GM12878 (cell line): ENCODE measurements at places on chromosomes 12 and 14. TPM values are rescaled to one million over a fixed set of nuclear protein-coding genes. Genes with fewer than 3 reads are reported as not detected.

- H3K27ac ChIP-seq = no peak overlapping the region
- no peak for DNase-seq
- H3K4me1 ChIP-seq = no peaks in the 10 kb centered on the region
- H3K4me3 ChIP-seq = no peak overlapping the region
- no peaks in the 10 kb centered on the region for H3K36me3 ChIP-seq
Observed at GRCh38 chr14:37816135-37816534, 220.7 kb downstream of the TTC6 start.

GRCh38 chr12:51270067-51270950 lies at the start of gene SMAGP:
TSS of gene SMAGP (minus strand) at chr12:51270415. CDS start at chr12:51269278, 1,137 bp downstream.
- H3K4me1 ChIP-seq = peaks cover 6% of the 10 kb centered on the region
- H3K4me3 ChIP-seq = peak within 1 kb of the TSS; percentile 65
- no peaks in the 10 kb centered on the region for H3K36me3 ChIP-seq
- no peak for DNase-seq
- 0 out of 2 replicates have a peak, but pooled peaks cover 1% of the 10 kb centered on the region for H3K27me3 ChIP-seq

DNA sequence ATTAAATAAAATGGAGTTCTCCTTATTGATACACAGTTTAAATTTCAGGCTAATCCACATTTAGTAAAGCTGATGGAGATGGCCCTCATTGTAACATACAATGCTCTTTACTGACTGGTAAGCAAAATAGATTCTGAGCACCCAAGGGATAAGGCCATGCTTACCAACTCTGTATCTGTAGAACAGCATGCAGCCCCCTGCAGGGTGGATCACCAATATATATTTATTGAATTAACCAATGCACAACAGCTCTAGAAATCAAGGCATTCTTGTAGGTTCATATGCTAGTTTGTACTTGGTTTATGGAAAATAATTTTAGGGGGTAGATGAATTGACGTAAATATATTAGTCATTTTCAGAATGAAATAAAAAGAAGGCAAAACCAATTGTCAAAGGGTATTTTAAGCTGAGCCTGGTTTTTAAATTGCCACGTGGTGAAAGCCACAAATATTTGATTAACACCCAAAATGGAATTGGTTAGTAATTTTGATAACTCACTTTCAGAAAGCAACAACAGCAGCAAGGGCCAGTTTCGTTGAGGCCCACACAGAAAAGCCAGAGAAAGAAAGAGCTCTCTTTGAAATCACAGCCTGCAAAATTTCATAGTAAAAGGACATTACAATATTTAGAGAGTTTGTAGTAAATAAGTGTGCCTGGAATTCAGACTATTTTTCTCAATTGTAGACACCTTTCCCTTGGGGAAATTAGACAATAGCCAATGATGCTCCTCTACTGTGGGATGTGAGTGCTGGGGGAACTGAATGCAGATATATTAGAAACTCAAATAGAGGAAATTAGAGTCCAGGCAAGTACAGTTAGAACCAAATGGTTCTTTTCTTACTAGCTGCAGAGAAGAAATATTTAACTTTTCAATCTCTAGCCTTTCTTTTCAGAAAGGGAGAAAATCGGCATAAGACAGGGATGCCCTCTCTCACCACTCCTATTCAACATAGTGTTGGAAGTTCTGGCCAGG lies 216.2 kb upstream of the ABCD2 start:
- H3K27me3 ChIP-seq = no peaks in the 10 kb centered on the region
- DNase-seq = peak; percentile 19
- no peaks in the 10 kb centered on the region for H3K4me1 ChIP-seq
- no peaks in the 10 kb centered on the region for H3K36me3 ChIP-seq

DNA sequence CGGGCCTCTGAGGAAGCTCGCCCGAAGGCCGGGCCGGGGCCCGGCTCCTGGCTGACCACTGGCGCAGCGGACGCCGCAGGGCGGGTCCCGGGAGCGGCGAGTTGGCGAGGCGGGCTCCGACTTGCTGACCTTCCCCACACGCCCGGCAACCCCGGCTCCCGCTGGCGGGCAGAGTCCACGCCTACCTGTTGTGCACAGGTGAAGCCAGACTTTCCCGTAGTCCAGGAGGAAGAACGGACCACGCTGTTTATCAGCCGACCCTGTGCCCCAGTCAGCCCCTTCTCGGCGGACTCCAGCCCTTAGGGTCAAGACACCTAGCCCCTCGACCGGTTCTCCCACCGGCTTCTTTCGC lies 407 bp downstream of the HEATR5A start:
- H3K27ac ChIP-seq = peak overlapping the region; percentile 50
- H3K4me1 ChIP-seq = no peaks in the 10 kb centered on the region
- H3K36me3 ChIP-seq = no peaks in the 10 kb centered on the region
- no peak for DNase-seq

DNA sequence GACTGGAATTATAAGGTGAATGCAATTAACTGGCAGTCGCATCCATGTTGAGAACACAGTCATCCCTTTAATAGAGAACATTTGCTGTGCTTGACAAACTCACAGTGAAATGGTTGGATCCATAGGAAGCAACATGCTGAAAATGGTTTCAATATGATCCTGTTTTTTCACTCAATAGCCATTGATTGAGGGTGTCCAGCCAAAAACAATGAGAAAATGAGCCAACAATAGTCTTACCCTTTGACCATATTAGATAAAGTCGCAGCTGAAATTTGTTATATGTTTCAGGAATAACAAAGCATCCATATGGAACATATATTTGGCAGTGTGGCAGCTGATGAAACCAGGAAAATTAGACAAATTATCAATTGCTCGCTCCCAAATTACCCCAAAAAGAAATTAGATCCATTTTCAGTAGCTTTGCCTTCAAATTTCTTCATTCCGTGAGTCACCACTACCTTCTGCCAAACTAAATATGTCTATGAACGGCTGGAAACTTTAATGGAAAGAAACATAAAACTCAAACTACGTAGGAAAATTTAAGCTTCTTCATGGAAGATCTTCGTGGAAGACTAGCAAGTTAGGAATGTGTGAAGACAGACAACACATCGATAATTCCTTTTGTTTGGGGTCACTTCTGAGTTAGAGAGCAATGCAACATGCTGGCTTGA lies 17.4 kb downstream of the IGF1 start:
- no peaks in the 10 kb centered on the region for H3K27me3 ChIP-seq
- no peak overlapping the region for H3K27ac ChIP-seq

DNA sequence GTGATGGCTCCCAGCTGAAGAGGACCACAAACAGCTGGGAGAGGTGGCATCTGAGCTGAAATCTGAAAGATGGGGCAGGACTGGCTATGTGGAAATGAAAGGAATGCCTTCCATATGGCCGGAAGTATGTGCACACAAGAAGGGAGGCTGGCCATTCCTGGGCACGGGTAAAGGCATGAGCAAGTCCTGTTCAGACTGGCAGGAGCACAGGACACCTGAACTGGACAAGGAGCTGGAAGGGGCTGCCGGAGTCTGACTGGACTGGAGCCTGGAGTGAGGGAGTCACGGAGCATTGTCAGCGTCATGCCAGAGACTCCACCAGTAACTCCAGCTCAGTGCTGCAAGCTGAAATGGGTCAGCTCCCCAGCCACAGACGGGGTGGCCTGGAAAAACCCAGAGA lies 11.9 kb upstream of the TC2N start:
- DNase-seq = no peak
- H3K27ac ChIP-seq = no peak overlapping the region
- H3K27me3 ChIP-seq = no peaks in the 10 kb centered on the region
- H3K4me1 ChIP-seq = peaks cover 3% of the 10 kb centered on the region

Gene NTN4
- polyA plus RNA-seq = not detected in 2 replicates

Gene KRT75
- not detected in 2 replicates for polyA plus RNA-seq
